Pancreas (tissue), 10 donors: ENCODE measurements at places on chromosomes 6 and 20. TPM values are rescaled to one million over a fixed set of nuclear protein-coding genes. Genes with fewer than 3 reads are reported as not detected.
A peak's percentile ranks its signal among the peaks of the same experiment; 100 is the strongest.

- peak overlapping the region; percentile 81 for H3K27ac ChIP-seq
- H3K4me1 ChIP-seq, result peaks cover 11% of the 10 kb centered on the region
- no peaks in the 10 kb centered on the region for H3K27me3 ChIP-seq
- H3K4me3 ChIP-seq, result no peak overlapping the region
Measured at GRCh38 chr20:50743087-50743486, 11.7 kb downstream of the PARD6B start.

- H3K4me3 ChIP-seq, result no peak overlapping the region
- no peak for DNase-seq
- H3K4me1 ChIP-seq, result no peaks in the 10 kb centered on the region
- H3K27ac ChIP-seq, result no peak overlapping the region
Measured at GRCh38 chr20:25187635-25188034, 7.9 kb upstream of the ENTPD6 start.

GRCh38 chr20:24572862-24573261 is 103.4 kb downstream of the SYNDIG1 start:
- no peak for DNase-seq
- H3K27me3 ChIP-seq, result no peaks in the 10 kb centered on the region
- no peak overlapping the region for H3K27ac ChIP-seq

GRCh38 chr20:36017048-36017951 is 48.9 kb downstream of the CNBD2 start:
- no peaks in the 10 kb centered on the region for H3K4me1 ChIP-seq
- H3K4me3 ChIP-seq, result no peak overlapping the region
- H3K27ac ChIP-seq, result peak overlapping the region; percentile 55
- H3K27me3 ChIP-seq, result no peaks in the 10 kb centered on the region
- H3K36me3 ChIP-seq, result no peaks in the 10 kb centered on the region

GRCh38 chr6:113178349-113178748 is 678.8 kb upstream of the MARCKS start:
- H3K4me3 ChIP-seq, result no peak overlapping the region
- no peaks in the 10 kb centered on the region for H3K36me3 ChIP-seq
- no peaks in the 10 kb centered on the region for H3K4me1 ChIP-seq
- DNase-seq, result no peak
- no peaks in the 10 kb centered on the region for H3K27me3 ChIP-seq
- no peak overlapping the region for H3K27ac ChIP-seq

DNA sequence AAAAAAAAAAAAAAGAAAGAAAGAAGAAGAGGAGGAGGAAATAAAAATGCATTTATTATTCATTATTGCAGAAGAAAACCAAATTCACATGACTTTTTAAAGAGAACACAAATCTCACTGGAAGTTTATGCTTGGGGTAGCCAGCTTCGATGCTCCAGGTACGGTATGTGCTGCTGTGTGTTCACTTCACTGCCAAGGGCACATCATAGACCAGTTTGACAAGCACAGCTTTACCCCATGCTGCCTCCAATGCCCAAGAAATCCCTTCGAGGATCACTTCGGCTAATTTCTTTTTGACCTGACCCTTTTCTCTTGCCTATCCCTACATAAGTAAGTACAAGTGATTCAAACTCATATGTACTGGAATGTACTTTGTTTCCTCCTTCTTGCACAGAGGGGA is 41.9 kb upstream of the RBM24 start:
- H3K27me3 ChIP-seq, result no peaks in the 10 kb centered on the region
- no peak overlapping the region for H3K27ac ChIP-seq
- no peak for DNase-seq
- no peaks in the 10 kb centered on the region for H3K36me3 ChIP-seq
- no peak overlapping the region for H3K4me3 ChIP-seq
- H3K4me1 ChIP-seq, result no peaks in the 10 kb centered on the region

GRCh38 chr6:124494956-124495664 is 467.1 kb upstream of the RNF217 start:
- H3K4me1 ChIP-seq, result no peaks in the 10 kb centered on the region
- no peaks in the 10 kb centered on the region for H3K36me3 ChIP-seq
- no peaks in the 10 kb centered on the region for H3K27me3 ChIP-seq

DNA sequence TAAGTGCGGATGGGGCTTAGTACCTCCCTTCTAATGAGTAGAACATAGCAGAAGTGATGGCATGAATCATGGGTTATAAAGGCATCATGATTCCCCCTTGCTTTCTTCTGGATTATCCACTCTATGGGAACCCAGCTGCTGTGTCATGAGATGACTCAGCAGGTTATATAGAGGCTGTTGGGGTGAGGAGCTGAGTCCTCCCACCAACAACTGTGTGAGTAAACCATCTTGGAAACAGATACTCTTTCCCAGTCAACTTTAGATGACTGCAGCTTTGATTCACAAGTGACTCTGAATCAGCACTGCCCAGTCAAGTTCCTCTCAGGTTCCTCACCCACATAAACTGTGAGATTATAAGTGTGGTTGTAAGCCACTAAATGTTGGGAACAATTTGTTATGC is 46.3 kb downstream of the FAM83B start:
- no peaks in the 10 kb centered on the region for H3K27me3 ChIP-seq
- H3K4me3 ChIP-seq, result no peak overlapping the region
- no peaks in the 10 kb centered on the region for H3K4me1 ChIP-seq
- H3K27ac ChIP-seq, result no peak overlapping the region
- no peak for DNase-seq

- no peak overlapping the region for H3K4me3 ChIP-seq
- no peak overlapping the region for H3K27ac ChIP-seq
- no peaks in the 10 kb centered on the region for H3K36me3 ChIP-seq
- H3K27me3 ChIP-seq, result no peaks in the 10 kb centered on the region
- DNase-seq, result no peak
Measured at GRCh38 chr6:21270636-21271201, 322.8 kb upstream of the SOX4 start.

- no peak for DNase-seq
- no peaks in the 10 kb centered on the region for H3K36me3 ChIP-seq
- H3K4me1 ChIP-seq, result peaks cover 5% of the 10 kb centered on the region
- no peak overlapping the region for H3K27ac ChIP-seq
- no peak overlapping the region for H3K4me3 ChIP-seq
Measured at GRCh38 chr6:125868252-125868651, 77.5 kb downstream of the NCOA7 start.

Gene SOX18
- 6.1 TPM for polyA plus RNA-seq

Gene MUC21
- polyA plus RNA-seq, result 0.23 TPM

DNA sequence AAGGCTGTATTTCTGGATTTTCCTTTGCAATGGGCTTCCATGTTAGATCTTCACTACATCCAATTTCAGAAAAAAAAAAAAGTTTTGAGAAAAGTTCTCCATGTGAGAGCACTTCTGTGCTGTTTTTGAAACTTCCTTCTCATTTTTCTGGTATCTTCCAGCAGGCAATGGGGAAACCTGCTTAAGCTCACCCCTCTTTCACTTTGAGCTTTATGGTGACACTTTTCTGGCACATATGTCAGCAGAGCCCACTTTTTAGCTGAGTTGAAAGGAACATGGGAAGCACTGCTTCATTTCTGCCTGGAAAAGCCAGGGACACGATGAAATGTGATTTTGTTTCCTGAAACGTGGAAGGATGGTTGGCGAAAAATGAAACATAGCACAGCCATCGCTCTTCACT is 293.7 kb downstream of the PLCB1 start:
- no peaks in the 10 kb centered on the region for H3K36me3 ChIP-seq
- no peak overlapping the region for H3K27ac ChIP-seq
- no peaks in the 10 kb centered on the region for H3K4me1 ChIP-seq
- H3K27me3 ChIP-seq, result no peaks in the 10 kb centered on the region
- DNase-seq, result no peak

Gene FAM229B
- 21.8 TPM for polyA plus RNA-seq

Gene DEFB124
- not detected for polyA plus RNA-seq

- H3K27me3 ChIP-seq, result no peaks in the 10 kb centered on the region
- H3K4me1 ChIP-seq, result peaks cover 11% of the 10 kb centered on the region
- H3K4me3 ChIP-seq, result no peak overlapping the region
- no peak overlapping the region for H3K27ac ChIP-seq
Measured at GRCh38 chr20:50953821-50954220, 4.5 kb downstream of the DPM1 start.

DNA sequence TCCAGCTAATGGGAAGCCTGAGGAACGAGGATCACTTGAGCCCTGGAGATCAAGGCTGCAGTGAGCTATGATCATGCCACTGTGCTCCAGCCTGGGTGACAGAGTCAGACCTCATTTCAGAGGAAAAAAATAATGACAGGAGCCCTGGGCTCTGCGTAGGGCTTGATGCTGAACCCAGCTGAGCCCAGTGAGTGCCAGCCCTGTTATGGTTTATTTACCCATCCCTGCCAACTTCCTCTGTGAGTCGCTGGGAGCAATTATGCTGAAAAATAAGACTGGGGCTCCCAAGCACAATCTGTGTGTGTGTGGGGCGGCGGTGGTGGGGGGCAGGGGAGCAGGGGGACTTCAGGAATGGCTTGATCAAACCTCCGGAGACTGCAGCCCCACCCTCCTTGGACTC is 75.9 kb upstream of the PMEPA1 start:
- H3K27ac ChIP-seq, result no peak overlapping the region
- no peaks in the 10 kb centered on the region for H3K36me3 ChIP-seq
- no peak for DNase-seq
- H3K4me3 ChIP-seq, result no peak overlapping the region

- no peaks in the 10 kb centered on the region for H3K4me1 ChIP-seq
- no peaks in the 10 kb centered on the region for H3K36me3 ChIP-seq
- H3K27ac ChIP-seq, result no peak overlapping the region
- no peaks in the 10 kb centered on the region for H3K27me3 ChIP-seq
- DNase-seq, result no peak
Measured at GRCh38 chr6:16514249-16514648, 247.0 kb downstream of the ATXN1 start.

- no peak for DNase-seq
- no peaks in the 10 kb centered on the region for H3K27me3 ChIP-seq
- H3K4me1 ChIP-seq, result no peaks in the 10 kb centered on the region
- H3K4me3 ChIP-seq, result no peak overlapping the region
Measured at GRCh38 chr6:159777240-159777904, 12.0 kb downstream of the TCP1 start.

DNA sequence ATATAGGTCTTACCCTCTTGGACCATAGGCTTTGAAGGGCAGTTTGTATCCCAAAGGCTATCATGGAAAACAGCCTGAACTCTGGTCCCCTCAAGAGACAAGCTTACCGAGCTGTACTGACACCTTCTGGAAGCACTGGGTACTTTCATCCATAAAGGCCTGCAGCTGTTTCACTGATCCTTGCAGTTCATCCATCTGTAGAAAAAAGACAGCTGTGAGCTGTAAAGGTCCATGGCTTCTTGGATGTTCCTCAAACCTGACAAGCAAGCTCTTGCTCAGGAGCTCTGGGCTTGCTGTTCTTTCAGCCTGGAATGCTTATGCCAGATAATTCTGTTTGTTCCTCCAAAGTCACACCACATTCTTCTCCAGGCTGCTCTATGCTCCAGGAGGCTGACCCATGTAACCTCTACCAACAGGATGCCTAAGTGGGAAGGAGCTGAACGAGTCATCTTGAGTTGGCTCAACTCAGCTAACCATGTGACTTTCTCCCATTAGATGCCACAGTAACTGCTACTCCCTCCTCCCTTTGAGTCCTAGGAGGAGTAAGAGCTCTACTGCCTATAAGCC is 8.8 kb upstream of the NDRG3 start:
- peak; percentile 16 for DNase-seq
- no peaks in the 10 kb centered on the region for H3K4me1 ChIP-seq
- no peak overlapping the region for H3K27ac ChIP-seq
- H3K27me3 ChIP-seq, result no peaks in the 10 kb centered on the region
- no peak overlapping the region for H3K4me3 ChIP-seq

GRCh38 chr20:62737271-62737811 is 28.7 kb downstream of the NTSR1 start:
- no peak overlapping the region for H3K4me3 ChIP-seq
- no peaks in the 10 kb centered on the region for H3K27me3 ChIP-seq

GRCh38 chr20:36802326-36803222 is 29.0 kb upstream of the DSN1 start:
- H3K4me3 ChIP-seq, result no peak overlapping the region
- DNase-seq, result no peak
- no peaks in the 10 kb centered on the region for H3K27me3 ChIP-seq
- no peak overlapping the region for H3K27ac ChIP-seq

Gene UST
- polyA plus RNA-seq, result 3.7 TPM

- no peaks in the 10 kb centered on the region for H3K27me3 ChIP-seq
- no peak for DNase-seq
- no peak overlapping the region for H3K27ac ChIP-seq
- H3K4me3 ChIP-seq, result no peak overlapping the region
- no peaks in the 10 kb centered on the region for H3K4me1 ChIP-seq
Measured at GRCh38 chr6:164756723-164757122, 552.7 kb downstream of the C6orf118 start.

DNA sequence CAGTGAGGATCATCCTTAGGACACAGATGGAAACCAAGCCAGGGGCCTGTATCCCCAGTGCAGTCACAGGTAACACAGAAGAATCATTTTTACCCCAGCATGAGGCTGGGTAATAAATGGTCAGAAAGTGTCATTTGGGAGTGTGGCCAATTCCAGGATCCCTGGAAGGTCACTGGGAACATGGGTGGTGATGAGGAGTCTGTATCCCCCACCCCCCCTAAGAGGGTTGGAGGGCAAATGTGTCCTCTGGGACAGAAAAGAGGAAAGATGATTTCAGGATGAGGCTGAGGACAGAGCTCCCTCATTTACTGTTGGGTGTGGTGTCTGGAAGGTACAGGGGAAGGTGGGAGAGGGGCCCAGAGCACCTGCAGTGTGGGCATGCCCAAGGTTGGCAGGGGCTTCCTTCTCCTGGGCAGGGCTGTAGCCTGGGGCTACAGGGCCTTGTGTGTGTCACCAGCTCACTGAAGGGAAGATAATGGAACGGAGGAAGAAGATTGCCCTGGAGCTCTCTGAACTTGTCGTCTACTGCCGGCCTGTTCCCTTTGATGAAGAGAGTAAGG is 34.5 kb downstream of the PLCG1 start:
- no peak overlapping the region for H3K27ac ChIP-seq
- H3K36me3 ChIP-seq, result no peaks in the 10 kb centered on the region
- no peak for DNase-seq
- no peak overlapping the region for H3K4me3 ChIP-seq
- H3K4me1 ChIP-seq, result no peaks in the 10 kb centered on the region

DNA sequence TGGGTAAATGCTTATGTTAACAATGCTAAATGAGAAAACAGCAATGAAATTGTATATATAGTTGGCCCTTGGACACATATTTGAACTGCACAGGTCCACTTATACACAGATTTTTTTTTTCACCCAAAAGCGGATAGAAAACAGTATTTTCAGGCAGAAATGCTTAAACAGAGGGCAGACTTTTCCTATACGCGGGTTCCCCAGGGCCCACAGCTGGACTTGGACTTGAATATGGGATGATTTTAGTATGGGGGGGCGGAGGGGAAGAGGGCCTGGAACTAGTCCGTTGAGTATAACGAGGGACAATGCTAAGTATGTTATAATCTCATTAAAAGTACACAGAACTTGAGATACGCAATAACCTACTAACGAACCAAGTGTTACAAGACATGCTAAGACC is 1.1 kb upstream of the PRSS35 start:
- no peak overlapping the region for H3K4me3 ChIP-seq
- H3K27ac ChIP-seq, result no peak overlapping the region
- H3K27me3 ChIP-seq, result no peaks in the 10 kb centered on the region
- DNase-seq, result no peak

GRCh38 chr20:23255716-23256385 is 94.7 kb upstream of the NXT1 start:
- H3K4me1 ChIP-seq, result peaks cover 7% of the 10 kb centered on the region
- no peaks in the 10 kb centered on the region for H3K36me3 ChIP-seq
- no peak overlapping the region for H3K4me3 ChIP-seq
- H3K27me3 ChIP-seq, result peaks cover 6% of the 10 kb centered on the region
- H3K27ac ChIP-seq, result no peak overlapping the region

Gene PBOV1
- not detected for polyA plus RNA-seq
